ENCODE measurements at places on chromosomes 11 and 22. TPM values are rescaled to one million over a fixed set of nuclear protein-coding genes. Genes with fewer than 3 reads are reported as not detected.
A peak's percentile ranks its signal among the peaks of the same experiment; 100 is the strongest.

DNA sequence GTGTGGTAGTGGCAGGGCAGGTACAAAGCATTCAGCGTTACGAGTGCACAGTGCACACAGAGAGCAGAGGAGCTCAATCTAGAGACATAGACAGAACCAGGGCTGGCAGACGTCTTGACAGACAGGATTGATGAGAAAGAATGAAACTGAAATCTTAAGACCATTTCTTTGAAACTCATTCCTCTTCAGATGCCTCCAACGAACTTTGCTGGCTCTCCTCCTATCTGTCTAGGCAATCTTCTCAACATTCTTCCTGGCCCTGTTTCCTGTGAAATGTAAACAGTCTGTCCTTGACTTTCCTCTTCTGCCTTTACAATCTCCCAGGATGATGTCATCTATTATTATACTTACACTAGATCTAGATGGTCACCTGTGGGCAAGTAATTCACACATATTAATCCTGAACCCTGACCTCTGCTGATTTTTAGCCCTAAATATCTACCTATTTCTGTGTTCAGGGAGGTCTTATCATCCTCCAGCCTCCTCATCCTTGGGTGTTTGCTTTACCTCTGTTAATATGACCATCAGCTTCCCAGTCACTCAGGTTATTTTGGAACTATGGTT, 119.5 kb downstream of the ENTHD1 start:
- DNase-seq: no peak
- H3K4me1 ChIP-seq: no peaks in the 10 kb centered on the region
- H3K4me3 ChIP-seq: no peak overlapping the region
- H3K36me3 ChIP-seq: no peaks in the 10 kb centered on the region
- no peaks in the 10 kb centered on the region for H3K27me3 ChIP-seq

The DPP3 gene
- 85.3 TPM for total RNA-seq

DNA sequence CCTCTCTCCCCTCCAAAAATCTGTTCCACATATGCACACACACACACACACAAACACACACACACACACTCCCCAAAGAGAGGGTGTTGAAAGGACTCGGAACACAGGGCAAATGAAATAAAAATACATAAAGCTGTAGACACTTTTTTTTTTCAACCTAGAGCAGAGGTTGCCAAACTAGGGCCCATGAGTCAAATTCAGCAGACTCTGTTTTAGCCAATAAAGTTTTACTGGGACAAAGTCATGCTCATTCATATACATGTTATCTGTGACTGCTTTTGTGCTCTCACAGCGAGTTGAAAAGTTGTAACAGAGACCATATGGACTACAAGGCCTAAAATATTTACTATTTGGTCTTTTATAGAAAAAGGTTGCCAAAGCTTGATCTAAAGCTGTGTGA, 8.9 kb downstream of the IMMP1L start:
- no peak overlapping the region for H3K27ac ChIP-seq
- peaks cover 10% of the 10 kb centered on the region for H3K36me3 ChIP-seq
- no peaks in the 10 kb centered on the region for H3K4me1 ChIP-seq
- no peaks in the 10 kb centered on the region for H3K27me3 ChIP-seq

DNA sequence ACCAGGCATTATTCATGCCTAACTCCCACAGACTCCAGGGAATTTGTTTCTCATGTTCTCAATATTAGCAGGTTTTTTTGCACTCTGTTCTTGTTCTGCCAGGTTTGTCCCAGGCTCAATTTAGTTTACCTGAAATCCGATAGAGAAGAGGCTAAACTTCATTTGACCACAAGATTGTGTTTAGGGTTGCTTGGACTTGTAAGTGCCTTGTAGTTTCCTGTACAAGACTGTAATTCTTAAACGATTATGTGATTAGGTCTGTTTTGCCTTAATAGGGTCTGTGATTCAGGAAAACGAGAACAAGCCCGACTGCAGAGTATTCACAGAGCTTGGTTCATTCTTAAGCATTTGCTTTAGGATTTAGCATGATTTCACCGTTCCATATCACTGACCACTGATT, 1.8 kb downstream of the PRSS23 start:
- no peak for DNase-seq
- H3K4me1 ChIP-seq: peaks cover 6% of the 10 kb centered on the region
- H3K27ac ChIP-seq: no peak overlapping the region
- peaks cover 5% of the 10 kb centered on the region for H3K27me3 ChIP-seq
- no peak overlapping the region for H3K4me3 ChIP-seq
- H3K36me3 ChIP-seq: no peaks in the 10 kb centered on the region

The PRRG4 gene
- total RNA-seq: 1.2 TPM

The GGT5 gene
- total RNA-seq: 0.20 TPM

DNA sequence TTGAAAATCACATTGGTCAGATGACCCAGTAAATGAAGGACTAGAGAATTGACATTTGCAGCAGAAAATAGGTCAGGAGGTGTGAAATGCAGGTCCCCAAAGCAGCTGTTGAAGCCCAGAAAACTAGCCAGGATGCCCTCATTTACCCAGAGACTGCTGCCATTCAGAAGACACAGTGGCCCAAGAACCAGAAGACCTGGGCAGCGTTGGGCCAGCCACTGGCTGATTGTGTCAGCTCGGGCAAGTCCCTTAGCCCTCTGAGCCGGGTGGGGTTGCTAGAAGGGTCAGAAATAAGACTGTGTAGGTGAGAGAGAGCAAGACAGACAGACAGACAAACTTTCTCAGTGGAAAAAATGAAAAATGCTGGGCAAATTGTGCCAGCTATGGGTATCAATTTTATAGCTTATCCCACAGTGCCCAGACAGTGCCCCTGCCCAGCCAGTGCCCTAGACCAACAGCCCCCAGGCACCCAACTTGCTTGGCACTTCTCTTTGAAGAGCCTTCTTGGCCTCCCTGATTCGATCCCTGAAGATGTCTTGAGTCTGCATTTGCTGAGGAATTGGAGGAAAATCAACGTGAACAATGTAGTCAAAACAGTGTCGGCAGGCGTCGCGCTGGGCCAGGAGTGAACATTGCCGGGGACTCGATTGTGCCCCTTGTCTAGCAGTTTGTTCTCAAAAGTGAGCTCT, 198.3 kb downstream of the MN1 start:
- H3K4me1 ChIP-seq: no peaks in the 10 kb centered on the region
- H3K27ac ChIP-seq: no peak overlapping the region
- no peaks in the 10 kb centered on the region for H3K27me3 ChIP-seq
- no peaks in the 10 kb centered on the region for H3K36me3 ChIP-seq
- no peak overlapping the region for H3K4me3 ChIP-seq

The TSSC4 gene
- total RNA-seq: 51.0 TPM

DNA sequence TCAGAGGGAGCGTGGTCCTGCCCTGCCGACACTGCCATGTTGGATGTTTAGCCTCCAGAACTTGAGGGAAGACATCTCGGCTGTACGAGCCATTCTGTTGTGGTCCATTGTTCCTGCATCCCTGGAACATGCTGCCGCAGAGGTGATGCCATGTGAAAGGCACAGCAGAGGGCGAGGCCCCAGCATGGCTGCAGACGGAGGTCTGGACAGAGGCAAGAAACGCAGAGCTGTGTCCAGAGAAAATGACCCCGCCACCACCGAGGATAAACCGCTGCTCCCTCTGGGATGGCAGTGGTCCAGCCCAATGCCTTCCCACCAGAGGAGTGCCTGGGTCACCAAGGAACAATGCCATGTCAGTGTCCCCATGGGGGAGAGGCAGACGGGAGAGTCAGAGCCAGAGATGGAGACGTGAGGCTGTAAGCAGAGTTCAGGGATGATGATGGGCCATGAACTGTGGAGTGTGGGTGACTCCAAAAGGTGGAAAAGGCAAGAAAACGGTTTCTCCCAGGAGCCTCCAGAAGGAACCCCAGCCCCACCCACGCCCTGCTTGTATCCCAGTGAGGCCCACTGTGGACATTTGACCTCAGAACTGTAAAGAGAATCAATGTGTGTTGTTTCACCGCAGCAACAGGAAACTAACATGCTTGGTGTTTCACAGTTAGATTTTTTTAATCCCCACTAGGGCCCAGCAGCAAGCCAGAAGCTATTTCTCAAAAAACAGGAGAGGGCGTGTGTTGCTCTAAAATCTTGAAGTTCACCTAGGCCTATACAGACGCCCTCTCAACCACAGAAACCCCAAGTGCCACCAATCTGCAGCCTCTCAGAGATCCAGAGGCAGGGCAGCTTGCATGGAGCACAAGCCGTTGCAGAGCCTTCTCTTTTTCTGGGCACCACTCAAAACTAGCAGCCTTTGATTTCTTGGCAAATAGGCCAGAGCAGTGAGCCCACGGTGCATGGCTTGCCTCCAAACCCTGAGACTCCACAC, 1422.9 kb downstream of the TBC1D22A start:
- peak; percentile 10 for DNase-seq
- H3K4me3 ChIP-seq: no peak overlapping the region
- no peaks in the 10 kb centered on the region for H3K36me3 ChIP-seq
- H3K4me1 ChIP-seq: no peaks in the 10 kb centered on the region
- H3K27ac ChIP-seq: no peak overlapping the region
- no peaks in the 10 kb centered on the region for H3K27me3 ChIP-seq

DNA sequence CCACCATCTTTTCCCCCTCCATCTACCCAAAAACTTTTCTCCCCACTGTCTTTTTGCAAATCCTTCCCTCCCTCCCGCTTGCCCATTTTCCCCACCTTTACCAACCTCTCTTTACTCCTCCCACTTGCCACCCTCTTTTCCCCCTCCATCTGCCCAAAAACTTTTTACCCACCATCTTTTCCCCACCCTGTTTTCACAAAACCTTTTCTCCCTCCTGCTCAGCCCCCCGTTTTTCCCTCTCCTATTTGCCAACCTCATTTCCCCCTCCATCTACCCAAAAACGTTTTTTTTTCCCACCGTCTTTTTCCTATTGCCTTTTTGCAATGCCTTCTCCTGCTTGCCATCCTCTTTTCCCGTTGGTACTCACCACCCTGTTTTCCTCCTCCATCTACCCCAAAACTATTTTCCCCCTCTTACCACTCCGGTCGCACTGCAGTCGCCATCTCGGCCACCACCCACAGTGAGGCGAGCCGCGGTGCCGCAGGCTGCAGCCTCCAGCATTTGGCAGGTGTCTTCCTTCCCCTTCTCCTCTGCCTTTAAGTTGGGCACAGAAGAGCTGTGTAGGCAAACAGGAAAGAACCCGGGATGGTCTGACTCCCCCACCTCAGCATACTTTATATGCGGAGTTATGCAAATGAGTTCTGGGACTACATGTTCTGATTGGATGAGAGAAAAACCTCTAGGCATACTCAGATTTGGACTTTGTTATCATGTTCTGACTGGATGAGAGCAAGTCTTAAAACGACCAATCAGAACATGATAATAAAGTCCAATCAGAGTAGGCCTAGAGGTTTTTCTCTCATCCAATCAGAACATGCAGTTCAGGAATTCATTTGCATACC, 121.2 kb upstream of the VPREB1 start:
- no peaks in the 10 kb centered on the region for H3K36me3 ChIP-seq
- no peak overlapping the region for H3K27ac ChIP-seq
- H3K4me1 ChIP-seq: no peaks in the 10 kb centered on the region

The FBXO7 gene
- total RNA-seq: 45.8 TPM

DNA sequence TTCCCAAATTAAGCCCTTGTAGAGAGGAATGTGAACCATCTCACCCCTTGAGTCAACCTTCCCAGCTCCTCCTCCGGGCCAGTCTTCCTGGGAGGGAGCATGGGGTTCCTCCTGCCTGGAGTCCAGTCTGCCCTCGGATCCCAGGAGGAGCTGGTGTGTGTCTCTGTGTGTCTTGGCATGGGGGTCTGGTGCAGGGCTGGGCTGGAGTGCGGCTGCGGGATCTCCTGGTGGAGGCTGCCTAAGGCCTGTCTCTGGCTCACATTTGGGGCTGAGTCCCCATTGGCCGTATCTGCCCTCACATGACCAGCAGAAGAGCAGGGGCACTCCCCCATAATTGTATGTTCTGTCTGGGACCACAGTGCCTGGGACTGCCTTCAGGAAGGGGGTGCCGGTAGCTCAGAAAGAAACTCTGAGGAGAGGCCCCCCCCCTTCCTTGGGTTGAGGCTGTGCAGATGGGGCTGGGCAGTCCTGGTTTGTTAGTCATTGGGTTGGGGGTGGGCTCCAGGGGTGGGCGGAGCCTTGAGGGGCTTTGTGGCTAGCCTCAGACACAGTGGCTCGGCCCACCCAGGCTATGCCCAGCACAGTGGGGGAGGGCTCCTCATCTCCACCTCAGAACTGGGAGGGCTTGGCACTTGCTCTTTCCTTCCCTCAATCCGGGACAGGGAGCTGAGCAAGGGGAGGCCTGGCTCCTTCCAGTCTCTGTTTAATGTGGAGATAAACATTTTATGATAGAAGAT, 2.9 kb downstream of the C1QTNF5 start:
- H3K27me3 ChIP-seq: peaks cover 16% of the 10 kb centered on the region
- H3K36me3 ChIP-seq: peaks cover 13% of the 10 kb centered on the region
- DNase-seq: peak; percentile 88
- no peak overlapping the region for H3K27ac ChIP-seq
- no peaks in the 10 kb centered on the region for H3K4me1 ChIP-seq
- peak overlapping the region; percentile 99 for H3K4me3 ChIP-seq

- peak overlapping the region; percentile 71 for H3K4me3 ChIP-seq
- H3K27ac ChIP-seq: no peak overlapping the region
- H3K4me1 ChIP-seq: peaks cover 10% of the 10 kb centered on the region
- DNase-seq: peak; percentile 59
These were observed 557.7 kb downstream of the BRD1 start for GRCh38 chr22:49269928-49270327.

DNA sequence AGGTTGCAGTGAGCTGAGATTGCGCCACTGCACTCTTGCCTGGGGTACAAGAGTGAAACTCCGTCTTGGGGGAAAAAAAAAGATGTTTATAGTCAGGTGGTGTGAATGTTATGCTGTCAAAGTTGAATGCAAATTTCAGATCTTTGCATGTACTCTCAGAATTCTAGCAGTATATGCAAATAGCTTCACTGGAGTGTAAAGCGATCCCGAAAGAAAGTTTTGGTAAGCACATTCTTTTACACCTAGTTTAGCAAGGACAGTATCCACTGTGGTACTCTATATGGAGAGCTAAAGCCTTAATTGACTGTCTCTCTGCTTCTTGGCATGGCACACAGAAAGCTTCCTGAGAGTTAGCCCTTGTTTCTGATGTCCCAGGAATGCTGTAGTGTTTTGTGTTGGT, 4.0 kb downstream of the JAM3 start:
- no peak for DNase-seq
- no peaks in the 10 kb centered on the region for H3K36me3 ChIP-seq
- no peak overlapping the region for H3K4me3 ChIP-seq
- H3K27me3 ChIP-seq: no peaks in the 10 kb centered on the region
- no peak overlapping the region for H3K27ac ChIP-seq

- peaks cover 9% of the 10 kb centered on the region for H3K27me3 ChIP-seq
- H3K4me1 ChIP-seq: no peaks in the 10 kb centered on the region
- no peak overlapping the region for H3K4me3 ChIP-seq
- H3K36me3 ChIP-seq: no peaks in the 10 kb centered on the region
- no peak overlapping the region for H3K27ac ChIP-seq
- no peak for DNase-seq
These were observed 2.9 kb upstream of the HTATIP2 start for GRCh38 chr11:20360650-20361049.

- H3K27ac ChIP-seq: no peak overlapping the region
- peak; percentile 83 for DNase-seq
- H3K36me3 ChIP-seq: peaks cover 64% of the 10 kb centered on the region
These were observed 79.8 kb downstream of the BCR start for GRCh38 chr22:23259916-23260644.

Data from H9 (cell line).